Stimulated activated CD4-positive, alpha-beta T cell treated with anti-CD3 and anti-CD28 coated beads, TNF-alpha, amount 100 ng/mL, for 1 hour (primary cell): ENCODE measurements at places on chromosomes 2 and 18.

GRCh38 chr2:236715077-236715476 lies 145.5 kb downstream of the ACKR3 start:
- no peak for DNase-seq

DNA sequence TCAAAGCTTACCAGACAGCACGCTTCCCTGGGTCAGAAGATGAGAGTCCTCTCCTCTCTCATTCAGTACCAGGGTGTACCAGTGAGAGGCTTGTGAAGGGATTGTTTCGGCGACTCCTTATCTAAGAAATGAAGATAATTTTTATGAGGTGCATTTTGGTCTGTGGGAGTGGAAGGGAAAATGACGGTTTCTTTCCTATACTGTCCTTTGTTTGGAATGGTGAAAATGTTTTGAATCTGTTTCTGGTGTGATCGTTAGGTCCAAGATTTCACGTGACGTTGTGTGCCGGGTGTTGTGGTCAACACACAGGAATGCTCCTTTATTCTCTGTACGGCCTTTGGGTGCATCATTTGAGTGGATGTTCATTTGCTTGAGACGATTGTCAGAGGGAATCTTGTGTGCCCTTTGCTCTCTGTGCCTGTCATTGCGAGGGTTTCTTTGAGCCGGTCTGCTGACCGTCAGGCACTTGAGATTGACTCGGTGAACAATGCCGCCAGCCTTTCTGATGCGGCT lies 183.5 kb downstream of the AGAP1 start:
- no peak for DNase-seq

- DNase-seq = no peak
Observed at GRCh38 chr2:199743415-199744120, 107.4 kb downstream of the FTCDNL1 start.

DNA sequence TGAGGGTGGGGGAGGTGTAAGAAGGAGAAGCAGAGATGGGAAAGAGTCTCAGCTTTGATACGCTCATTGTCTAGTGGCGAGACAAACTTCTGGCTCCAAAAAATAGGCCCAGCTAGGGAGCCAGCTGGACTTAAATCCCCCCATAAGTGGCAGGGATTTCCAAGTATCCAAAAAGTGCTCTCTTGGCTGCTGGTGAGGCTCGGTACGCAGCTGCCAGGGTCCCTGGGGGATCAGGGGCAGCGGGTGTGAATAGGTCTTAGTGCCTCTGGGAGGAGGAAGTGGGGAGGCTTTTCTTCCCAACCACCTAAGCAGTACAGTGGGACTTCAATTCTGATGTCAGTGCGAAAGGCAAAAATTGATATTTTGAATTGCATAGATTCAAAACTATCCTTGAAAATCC lies 73.5 kb downstream of the ALK start:
- DNase-seq = no peak

DNA sequence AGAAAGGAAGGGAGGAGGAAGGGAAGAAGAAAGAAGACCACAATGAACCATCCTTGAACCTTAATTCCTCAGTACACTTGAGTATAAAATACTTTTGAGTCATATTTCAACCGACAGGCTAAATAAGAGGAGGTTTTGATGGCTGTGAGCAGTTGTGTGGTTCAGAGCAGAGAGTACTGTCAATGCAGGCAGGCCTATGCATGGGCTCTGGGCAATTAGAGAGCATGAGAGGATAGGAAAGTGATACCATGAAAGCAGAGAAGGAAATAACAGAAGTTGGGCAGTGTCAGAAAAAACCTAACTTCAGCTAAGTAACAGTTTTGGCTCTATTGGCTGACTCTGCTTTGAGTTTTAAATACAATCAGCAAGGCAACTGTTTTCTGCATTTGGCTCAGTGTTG lies 123.6 kb upstream of the STK17B start:
- DNase-seq = no peak

- DNase-seq = no peak
Observed at GRCh38 chr2:955829-956731, 5.4 kb downstream of the SNTG2 start.

GRCh38 chr18:22214731-22215528 lies 45.5 kb downstream of the GATA6 start:
- no peak for DNase-seq

- no peak for DNase-seq
Observed at GRCh38 chr2:47000679-47001075, 85.1 kb upstream of the MCFD2 start.

DNA sequence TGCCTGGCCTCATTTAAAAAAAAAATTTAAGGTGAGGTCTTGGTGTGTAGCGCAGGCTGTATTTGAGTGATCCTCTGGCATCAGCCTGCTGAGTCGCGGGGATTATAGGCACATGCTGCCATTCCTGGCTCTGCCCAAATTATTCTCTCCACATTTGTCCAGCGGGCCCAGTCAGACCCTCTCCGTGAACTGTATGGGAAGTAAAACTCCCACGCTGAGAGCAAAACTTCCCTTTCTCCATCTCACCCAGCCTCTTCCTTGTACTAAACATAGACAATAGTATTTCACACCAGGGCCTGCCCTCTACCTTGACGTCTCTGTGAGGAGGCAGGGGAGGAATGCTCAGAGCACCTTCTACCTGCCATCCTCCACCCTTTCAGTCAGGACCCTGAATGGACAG lies 37.0 kb downstream of the EIF4E2 start:
- no peak for DNase-seq

DNA sequence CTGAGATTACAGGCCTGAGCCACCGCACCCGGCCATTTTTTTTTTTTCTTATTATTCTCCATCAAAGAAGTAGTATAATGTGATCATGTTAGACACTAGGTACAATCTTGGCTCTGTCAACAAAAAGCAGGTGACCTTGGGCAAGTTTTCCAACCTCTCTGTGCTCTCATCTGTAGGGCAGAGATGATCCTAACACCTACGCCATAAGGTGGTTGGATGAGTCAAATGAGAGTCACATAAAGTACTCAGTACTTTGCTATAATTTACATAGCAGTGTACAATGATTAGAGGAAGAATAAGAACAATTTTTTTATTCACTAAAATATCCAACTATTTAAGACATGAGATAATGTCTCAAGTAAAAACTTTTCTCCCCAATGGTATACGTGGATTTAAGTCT lies 128.6 kb downstream of the TGIF1 start:
- DNase-seq = no peak

DNA sequence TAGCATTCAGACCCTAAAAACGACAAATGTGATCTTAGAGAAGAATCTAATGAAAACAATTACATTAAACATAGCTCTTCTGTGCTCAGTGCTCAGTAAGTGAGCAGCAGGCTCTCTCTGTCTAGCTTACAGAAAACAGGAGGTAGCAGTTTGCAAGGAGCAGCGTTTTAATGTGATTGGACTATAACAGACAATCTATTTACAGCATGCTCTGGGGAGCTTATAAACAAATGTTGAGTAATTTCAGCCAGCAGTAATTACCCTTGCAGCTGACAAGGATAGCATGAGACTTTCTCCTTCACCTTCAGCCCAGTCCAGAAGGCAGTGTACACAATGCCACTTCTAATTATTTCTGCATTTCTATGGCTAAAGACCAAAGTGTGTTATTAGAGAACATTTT lies 270.4 kb downstream of the FIGN start:
- DNase-seq = no peak

GRCh38 chr18:995629-996028 lies 91.0 kb downstream of the ADCYAP1 start:
- DNase-seq = no peak

DNA sequence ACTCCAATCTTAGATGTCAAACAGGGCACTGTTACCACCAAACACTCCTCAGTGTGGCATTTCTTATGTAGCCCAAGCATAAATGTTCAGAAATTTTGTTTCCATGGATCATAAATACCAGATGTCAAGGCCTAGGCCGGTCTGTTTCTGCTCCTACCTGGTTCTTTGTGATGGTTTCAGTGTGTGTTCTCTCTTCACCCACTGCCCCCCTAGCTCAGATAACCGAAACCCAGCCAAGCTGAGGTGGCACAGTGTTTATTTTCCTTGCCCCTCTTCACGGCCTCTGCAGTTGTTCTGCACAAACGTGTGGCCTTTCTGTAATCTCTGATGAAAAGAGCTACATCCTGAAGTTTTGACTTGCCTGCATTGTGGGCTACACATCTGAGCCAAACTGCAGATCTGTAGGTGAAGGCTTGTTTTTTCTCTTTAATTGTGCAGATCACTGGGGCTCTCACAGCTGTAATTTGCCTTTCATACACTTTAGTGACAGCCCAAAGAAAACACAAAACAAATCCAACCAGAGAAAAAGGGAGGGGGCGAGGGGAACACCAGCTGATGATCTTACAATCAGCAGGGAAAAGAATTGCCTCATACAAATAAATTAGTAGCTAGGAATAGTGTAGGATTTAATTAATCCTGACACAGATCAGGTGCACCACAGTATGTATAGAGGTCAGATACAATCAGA lies 99.1 kb downstream of the NRP2 start:
- no peak for DNase-seq

- no peak for DNase-seq
Observed at GRCh38 chr18:8218197-8218596, 391.0 kb upstream of the RAB12 start.

GRCh38 chr2:138274421-138275291 lies 226.9 kb upstream of the SPOPL start:
- DNase-seq = no peak

GRCh38 chr18:41395695-41396094 lies 559.3 kb upstream of the PIK3C3 start:
- DNase-seq = no peak

GRCh38 chr2:233446606-233447305 lies 92.5 kb downstream of the DGKD start:
- DNase-seq = no peak
